ENCODE measurements at places on chromosomes 2 and 18. TPM values are rescaled to one million over a fixed set of nuclear protein-coding genes. Genes with fewer than 3 reads are reported as not detected.

The GCKR gene
- not detected for total RNA-seq

The HOXD11 gene
- total RNA-seq, result not detected

The STARD6 gene
- not detected for total RNA-seq

The AKAIN1 gene
- total RNA-seq, result not detected

The VWA3B gene
- total RNA-seq, result not detected

The FOXD4L1 gene
- total RNA-seq, result 0.14 TPM

The NRP2 gene
- 59.9 TPM for total RNA-seq

Measured in activated T-helper 2 cell treated with anti-CD3 and anti-CD28 coated beads, Interferon-gamma antibody, Interleukin-2, Interleukin-4, amounts not matched to agents 10 μg/mL and 5 μg/mL and 100 μg/mL, durations not matched to agents 14 hours and 24 hours and 36 hours (primary cell).